ENCODE measurements at places on chromosomes 2 and 18. TPM values are rescaled to one million over a fixed set of nuclear protein-coding genes. Genes with fewer than 3 reads are reported as not detected.

- H3K27me3 ChIP-seq, result no peaks in the 10 kb centered on the region
- peaks cover 30% of the 10 kb centered on the region for H3K4me1 ChIP-seq
- peak overlapping the region; percentile 72 for H3K27ac ChIP-seq
- no peak overlapping the region for H3K4me3 ChIP-seq
- H3K36me3 ChIP-seq, result peaks cover 17% of the 10 kb centered on the region
Measured at GRCh38 chr2:28951910-28952835, 28.9 kb upstream of the TOGARAM2 start.

DNA sequence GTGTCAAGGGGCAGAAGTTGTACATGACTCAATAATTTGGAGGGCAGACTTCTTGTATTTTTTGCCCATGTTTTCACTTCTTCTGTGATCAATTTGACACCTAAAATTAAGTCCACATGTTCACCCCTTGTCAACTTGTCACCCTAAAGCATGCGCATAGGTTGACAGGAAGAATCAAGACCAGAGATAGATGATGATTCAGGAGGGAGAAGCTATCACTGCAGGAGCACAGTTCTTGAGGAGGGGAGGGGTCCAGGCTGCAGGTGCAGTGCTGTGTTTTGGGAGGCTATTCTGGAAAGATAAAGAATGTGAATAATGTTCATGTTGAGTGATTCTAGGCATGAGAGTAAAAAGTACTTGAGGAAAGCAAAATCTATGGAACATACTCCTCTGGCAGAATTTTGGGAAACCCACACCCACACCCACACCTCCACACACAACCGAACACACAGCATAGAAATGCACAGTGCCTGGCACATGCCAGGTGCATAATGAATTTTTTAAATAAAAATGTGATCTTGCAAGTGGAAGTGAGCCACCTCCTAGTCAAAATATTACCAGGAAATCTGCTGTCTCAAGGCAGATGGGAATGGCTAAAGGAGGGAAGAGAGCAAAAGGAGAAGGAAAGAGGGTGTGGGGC is 249.2 kb upstream of the MEX3C start:
- H3K27me3 ChIP-seq, result peaks cover 5% of the 10 kb centered on the region
- no peaks in the 10 kb centered on the region for H3K4me1 ChIP-seq
- no peak for DNase-seq

DNA sequence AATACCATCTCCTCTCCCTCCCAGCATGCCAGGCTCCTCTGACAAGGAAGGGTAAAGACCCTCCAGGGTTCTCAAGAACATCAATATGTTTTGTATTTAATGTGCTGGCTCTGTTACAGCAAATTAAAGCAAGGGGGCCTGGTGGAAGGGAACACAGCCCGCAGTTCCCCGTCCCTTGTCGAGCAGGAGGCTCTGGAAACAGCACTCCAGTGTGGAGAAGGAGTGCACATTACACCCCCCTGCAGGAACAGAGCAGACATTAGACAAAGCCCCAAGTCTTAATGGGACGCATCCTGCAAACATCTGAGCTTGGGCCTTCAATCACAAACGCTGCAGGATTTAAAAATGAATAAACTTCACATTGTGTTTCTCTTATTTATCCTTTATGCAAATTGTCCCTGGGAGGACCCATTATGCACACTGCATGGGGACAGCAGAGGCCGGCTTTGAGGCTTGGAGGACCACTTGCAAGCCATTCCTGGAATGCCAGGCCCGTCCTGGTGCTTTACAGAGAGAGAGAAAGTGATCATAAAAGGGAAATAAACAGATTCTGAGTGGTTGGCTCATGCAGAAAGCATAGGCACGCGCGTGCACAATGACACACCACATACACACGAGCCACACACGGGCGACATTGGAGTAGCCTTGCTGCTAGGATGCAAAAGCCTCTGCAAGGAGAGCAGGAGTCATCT is 328.7 kb downstream of the SMAD2 start:
- no peaks in the 10 kb centered on the region for H3K27me3 ChIP-seq
- no peaks in the 10 kb centered on the region for H3K36me3 ChIP-seq
- DNase-seq, result no peak
- H3K4me1 ChIP-seq, result no peaks in the 10 kb centered on the region
- no peak overlapping the region for H3K27ac ChIP-seq
- no peak overlapping the region for H3K4me3 ChIP-seq

GRCh38 chr2:120360307-120360855 is 14.4 kb downstream of the INHBB start:
- no peaks in the 10 kb centered on the region for H3K36me3 ChIP-seq
- H3K27ac ChIP-seq, result no peak overlapping the region
- peaks cover 4% of the 10 kb centered on the region for H3K27me3 ChIP-seq
- no peak overlapping the region for H3K4me3 ChIP-seq

The MORN2 gene
- 18.4 TPM for total RNA-seq

The ATG16L1 gene
- 21.4 TPM for total RNA-seq

DNA sequence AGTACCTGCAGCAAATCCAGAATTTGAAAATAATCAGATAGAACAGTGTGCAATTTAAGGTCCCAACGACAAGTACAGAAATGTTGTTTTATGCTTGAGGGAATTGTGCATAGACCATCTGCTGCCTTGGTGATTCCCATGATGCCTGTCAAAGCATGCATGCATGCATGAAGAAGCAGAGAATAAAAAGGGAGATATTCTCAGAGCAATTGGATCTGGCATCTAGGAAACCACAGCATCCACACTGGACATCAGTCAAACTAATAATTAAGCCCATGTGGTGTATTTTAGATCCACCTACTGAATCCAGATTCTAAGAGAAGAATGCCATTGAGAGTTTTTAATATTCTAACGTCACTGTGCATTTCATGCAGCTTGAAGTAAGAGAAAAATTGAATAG is 361.2 kb downstream of the FSIP2 start:
- no peak overlapping the region for H3K4me3 ChIP-seq
- H3K36me3 ChIP-seq, result no peaks in the 10 kb centered on the region
- no peak for DNase-seq
- H3K27ac ChIP-seq, result no peak overlapping the region
- H3K4me1 ChIP-seq, result no peaks in the 10 kb centered on the region

- no peak for DNase-seq
- no peak overlapping the region for H3K4me3 ChIP-seq
- no peak overlapping the region for H3K27ac ChIP-seq
- H3K4me1 ChIP-seq, result no peaks in the 10 kb centered on the region
Measured at GRCh38 chr2:126409850-126410249, 246.1 kb upstream of the GYPC start.

DNA sequence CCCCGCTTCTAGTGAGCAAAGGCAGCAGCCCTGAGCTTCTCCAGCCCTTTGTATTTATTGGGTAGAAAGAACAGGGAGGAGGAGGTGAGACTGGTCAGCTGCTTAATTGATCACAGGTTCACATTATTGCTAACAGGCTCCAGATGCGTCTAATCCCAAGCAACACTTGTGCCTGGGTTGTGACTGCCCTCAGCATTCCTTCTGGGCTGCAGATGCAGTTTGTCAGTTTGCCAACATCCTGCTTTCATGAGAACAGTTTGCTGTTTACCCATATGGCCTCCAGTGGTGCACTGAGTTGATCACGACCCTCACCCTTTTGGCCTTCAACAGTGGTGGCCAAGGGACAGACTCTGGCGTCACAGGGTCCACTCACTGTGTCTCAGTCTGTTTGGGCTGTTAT is 159.5 kb upstream of the ZNF516 start:
- H3K4me1 ChIP-seq, result no peaks in the 10 kb centered on the region
- H3K4me3 ChIP-seq, result no peak overlapping the region
- H3K36me3 ChIP-seq, result no peaks in the 10 kb centered on the region
- peaks cover 15% of the 10 kb centered on the region for H3K27me3 ChIP-seq

DNA sequence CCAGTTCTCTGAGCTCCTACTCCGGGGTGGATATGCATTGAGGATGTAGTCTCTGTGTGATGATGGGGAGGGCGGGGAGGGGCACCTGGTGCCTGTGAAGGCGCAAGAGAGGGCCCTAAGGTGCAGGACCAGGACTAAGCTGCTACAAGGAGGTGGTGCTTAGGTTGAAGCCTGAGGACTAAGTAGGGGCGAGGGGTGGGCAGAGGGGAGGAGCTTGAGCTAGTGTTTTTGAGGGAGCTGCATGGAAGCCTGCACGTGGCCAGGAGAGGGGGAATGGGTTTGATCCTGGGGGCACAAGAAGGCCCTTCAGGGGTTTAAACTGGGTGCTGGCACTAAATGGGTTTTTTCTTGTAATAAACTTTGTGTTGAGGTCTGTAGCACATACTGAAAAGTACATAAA is 105.0 kb downstream of the UGGT1 start:
- H3K27ac ChIP-seq, result no peak overlapping the region
- DNase-seq, result no peak
- H3K4me1 ChIP-seq, result peaks cover 18% of the 10 kb centered on the region
- H3K27me3 ChIP-seq, result no peaks in the 10 kb centered on the region

GRCh38 chr2:232249096-232249495 is 129.5 kb upstream of the ALPP start:
- H3K27me3 ChIP-seq, result no peaks in the 10 kb centered on the region
- peaks cover 29% of the 10 kb centered on the region for H3K36me3 ChIP-seq
- H3K4me1 ChIP-seq, result no peaks in the 10 kb centered on the region
- H3K27ac ChIP-seq, result no peak overlapping the region
- no peak overlapping the region for H3K4me3 ChIP-seq

DNA sequence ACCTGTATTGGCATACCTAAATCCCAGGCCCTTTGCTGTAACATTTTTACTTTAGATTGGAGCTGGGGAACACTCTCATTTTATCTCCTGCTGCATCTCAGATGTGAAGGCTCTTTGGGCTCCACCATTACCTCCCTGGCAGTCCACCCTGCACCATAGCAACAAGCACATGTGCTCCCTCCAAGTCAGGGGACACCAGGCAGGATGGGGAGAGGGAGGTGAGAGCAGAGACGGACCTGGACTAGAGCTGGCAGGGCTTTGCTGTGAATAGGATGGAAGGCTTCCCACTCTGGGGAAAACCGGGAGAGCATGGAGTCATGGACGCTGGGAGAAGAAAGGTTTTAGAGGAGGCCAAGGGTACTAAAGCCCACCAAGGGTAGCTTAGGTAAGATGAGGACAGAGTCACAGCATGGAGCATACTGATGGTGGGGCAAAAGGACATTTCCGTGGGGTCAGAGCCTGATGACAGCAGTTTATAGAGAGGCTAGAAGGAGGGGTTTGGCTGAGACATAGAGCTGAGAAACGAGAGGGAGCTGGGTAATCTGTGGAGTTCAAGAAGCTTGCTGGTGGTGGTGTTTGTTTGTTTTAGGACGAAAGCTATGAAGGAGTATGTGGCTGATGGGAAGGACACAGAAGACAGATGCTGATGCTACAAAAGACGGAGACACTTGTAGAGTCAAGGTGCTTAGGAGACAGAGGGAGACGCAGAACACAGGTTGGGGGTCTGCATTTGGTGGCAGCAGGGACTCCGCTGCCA is 134.8 kb downstream of the COL6A3 start:
- no peaks in the 10 kb centered on the region for H3K36me3 ChIP-seq
- peaks cover 11% of the 10 kb centered on the region for H3K4me1 ChIP-seq
- DNase-seq, result no peak
- no peak overlapping the region for H3K4me3 ChIP-seq
- H3K27me3 ChIP-seq, result no peaks in the 10 kb centered on the region

- no peak for DNase-seq
- no peaks in the 10 kb centered on the region for H3K36me3 ChIP-seq
Measured at GRCh38 chr2:172053486-172053885, 31.8 kb upstream of the DLX1 start.

DNA sequence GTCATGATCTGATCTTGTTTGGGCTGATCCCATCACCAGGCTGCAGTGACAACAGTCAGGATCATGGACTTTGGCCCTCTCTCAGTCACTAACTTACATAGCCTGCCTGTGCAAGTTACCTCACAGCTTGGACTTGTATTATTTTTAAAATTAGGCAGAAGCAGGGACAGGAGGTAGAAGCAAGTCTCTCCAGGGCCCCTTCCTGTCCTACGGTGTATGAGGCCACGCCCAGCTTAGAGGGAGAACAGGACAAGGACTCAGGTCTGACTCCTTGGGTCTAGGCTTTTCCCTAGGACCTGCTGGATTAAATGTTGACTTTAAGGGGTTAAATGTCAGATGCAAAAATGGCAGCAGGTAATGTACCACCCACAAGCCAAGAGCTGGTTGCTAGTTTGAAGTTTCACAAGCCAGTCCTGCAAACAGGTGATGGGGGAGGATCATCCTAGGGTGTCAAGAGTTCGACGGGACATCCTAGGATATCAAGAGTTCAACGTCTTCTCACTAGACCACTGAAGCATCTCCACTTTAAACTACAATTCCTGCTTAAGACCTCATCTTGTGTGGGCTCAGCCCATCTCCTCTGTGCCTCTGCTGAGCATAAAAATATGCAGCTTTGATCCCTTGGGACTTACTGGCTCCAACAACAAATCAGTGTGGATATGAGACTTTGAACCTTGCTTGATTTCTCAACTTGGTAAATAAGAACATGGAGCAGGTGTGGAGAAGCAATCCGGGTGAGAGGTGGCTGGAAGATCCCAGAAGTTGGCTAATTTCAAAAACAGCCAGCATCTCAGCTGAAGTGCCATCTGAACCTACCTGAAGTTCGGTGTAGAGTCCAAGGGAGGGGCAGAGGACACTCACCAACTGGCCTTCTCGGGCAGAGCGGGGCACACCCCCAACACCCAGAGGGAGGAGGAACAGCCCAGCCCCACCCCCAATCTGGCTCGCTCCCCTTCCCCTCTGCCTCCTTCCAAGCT is 39.5 kb downstream of the SFXN5 start:
- no peaks in the 10 kb centered on the region for H3K27me3 ChIP-seq
- DNase-seq, result no peak
- peaks cover 5% of the 10 kb centered on the region for H3K4me1 ChIP-seq
- H3K4me3 ChIP-seq, result no peak overlapping the region
- no peaks in the 10 kb centered on the region for H3K36me3 ChIP-seq

The MYOM1 gene
- total RNA-seq, result 5.0 TPM

DNA sequence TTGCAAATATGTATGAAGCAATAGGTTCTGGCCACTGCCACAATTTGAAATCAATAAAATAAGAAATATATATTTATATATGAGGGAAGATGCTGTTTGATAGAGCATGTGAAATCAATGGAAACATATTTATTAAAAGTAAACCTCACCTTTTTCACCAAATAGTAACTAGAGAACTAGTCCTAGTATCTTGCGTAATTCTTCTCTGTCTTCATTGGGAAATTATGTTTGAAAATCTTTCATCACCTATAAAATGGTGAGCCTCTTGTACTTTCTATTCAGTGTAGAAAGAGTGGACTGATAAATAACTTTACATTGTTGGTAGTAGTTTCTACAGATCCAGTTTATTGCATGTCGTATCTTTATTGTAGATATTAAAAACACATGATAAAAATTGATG is 103.0 kb downstream of the CD226 start:
- no peaks in the 10 kb centered on the region for H3K36me3 ChIP-seq
- no peak overlapping the region for H3K27ac ChIP-seq
- no peak overlapping the region for H3K4me3 ChIP-seq
- peaks cover 13% of the 10 kb centered on the region for H3K4me1 ChIP-seq
- no peaks in the 10 kb centered on the region for H3K27me3 ChIP-seq

The ARHGAP15 gene
- total RNA-seq, result 18.5 TPM
